Renal cortical epithelial cell (primary cell): ENCODE measurements at places on chromosomes 1 and 21. TPM values are rescaled to one million over a fixed set of nuclear protein-coding genes. Genes with fewer than 3 reads are reported as not detected.

DNA sequence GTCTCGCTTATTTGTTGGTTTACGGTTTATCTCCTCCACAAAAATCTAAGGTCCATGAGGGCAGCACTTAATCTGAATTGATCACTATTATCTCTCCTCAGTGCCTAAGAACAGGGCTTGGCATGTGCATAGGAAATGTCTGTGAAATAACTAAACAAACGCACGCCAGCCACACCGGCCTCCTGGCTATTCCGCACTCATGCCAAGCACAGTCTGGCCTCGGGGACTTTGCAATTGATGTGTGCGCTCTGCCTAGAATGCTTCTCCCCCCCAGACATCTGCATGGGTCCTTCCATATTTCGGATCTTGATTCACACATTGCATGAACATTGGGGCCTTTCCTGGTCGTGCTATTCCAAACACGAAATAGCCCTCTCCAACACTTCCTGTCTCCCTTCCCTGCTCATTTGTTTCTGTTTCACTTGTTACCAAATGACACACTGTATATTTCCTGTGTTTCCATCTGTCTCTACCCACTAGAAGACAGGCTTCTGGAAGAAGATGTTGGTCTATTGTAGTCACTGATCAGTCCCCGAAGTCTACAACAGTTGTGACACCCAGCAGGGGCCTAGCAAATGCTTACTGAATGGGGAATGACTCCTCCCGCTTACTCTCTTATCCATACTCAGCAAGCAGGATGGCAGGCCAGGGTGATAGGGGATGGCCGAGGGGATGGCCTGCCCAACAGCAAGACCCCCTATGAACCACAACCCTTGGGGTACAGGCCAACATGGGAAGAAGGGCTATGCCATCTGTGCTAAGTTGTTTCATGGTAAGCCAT is 93.9 kb downstream of the GLIS1 start:
- DNase-seq, result no peak

The TIAM1 gene
- total RNA-seq, result 5.9 and 7.6 TPM in 2 replicates

The ASCL5 gene
- not detected in 2 replicates for total RNA-seq

The LEMD1 gene
- 0.70 and 4.0 TPM in 2 replicates for total RNA-seq

GRCh38 chr1:179767177-179767581 is 24.1 kb downstream of the FAM163A start:
- DNase-seq, result no peak

DNA sequence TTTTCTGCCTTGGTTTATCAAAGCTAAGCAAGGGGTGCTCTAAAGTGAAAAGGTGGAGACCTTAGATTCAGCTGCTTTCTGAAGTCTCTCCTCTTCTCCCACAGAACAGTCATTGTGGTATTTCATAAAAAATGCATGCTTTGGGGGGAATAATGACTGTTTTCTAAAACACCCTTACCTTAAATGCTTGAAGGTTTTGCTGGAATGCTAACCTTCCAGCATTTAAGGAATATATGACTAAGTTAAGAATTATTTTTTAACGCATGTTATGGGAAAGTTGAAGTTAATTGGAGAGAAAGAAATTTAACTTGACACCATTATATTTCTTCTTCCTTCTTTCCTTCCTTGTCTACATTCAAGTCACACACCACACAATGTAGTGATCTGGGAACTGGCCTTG is 162.5 kb downstream of the ROR1 start:
- DNase-seq, result peak; percentile 57
